Vein endothelial cell (primary cell): ENCODE measurements at places on chromosomes 3 and 15. TPM values are rescaled to one million over a fixed set of nuclear protein-coding genes. Genes with fewer than 3 reads are reported as not detected.

The ANKRD63 gene
- total RNA-seq: not detected in 2 replicates

The RARRES1 gene
- total RNA-seq: 0.96 and 1.3 TPM in 2 replicates

The WDR72 gene
- total RNA-seq: under 0.01 TPM in 1 of 2 replicates, not detected in the other

The TEX55 gene
- total RNA-seq: not detected in 2 replicates

The ENTPD3 gene
- total RNA-seq: under 0.01 TPM in 1 of 2 replicates, not detected in the other

The ARHGEF26 gene
- 0.65 and 1.2 TPM in 2 replicates for total RNA-seq
